ENCODE measurements at places on chromosomes 4 and X.
A peak's percentile ranks its signal among the peaks of the same experiment; 100 is the strongest.

- DNase-seq: no peak
Measured at GRCh38 chr4:106268786-106269185, 47.2 kb downstream of the TBCK start.

DNA sequence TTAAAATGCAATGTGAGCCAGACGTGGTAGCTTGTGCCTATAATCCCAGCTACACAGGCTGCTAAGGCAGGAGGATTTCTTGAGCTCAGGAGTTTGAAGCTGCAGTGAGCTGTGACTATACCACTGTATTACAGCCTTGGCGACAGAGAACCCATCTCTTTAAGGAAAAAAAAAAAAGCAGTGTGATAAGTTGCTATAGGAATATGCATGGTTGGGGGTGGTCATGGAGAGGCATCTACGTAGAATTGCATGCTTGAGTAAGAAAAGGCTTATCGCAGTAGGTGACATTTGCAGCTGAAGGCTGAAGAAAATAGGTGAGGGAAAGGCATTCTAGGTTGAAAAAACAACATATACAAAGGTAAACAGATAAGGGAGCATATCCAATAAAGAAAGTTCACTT, 4.1 kb downstream of the DIAPH2 start:
- DNase-seq: no peak

DNA sequence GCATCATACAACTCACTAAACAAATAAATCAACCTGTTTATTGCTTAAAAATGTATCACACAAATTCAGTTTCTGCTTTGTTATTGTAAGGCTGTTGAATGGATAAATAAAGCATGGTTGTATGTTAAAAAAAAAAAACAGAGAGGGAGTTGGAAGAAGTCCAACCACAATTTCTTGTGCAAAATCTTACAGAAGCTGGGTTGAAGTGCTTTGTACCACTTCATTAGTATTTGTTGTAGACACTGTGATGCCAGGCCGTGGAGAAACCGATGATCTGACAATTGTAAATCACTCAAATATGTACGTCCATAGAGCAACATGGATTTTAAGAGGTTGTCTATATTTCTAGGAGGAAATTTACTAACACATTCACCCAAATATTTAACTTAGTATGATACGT, 132.6 kb upstream of the MXRA5 start:
- no peak for DNase-seq

DNA sequence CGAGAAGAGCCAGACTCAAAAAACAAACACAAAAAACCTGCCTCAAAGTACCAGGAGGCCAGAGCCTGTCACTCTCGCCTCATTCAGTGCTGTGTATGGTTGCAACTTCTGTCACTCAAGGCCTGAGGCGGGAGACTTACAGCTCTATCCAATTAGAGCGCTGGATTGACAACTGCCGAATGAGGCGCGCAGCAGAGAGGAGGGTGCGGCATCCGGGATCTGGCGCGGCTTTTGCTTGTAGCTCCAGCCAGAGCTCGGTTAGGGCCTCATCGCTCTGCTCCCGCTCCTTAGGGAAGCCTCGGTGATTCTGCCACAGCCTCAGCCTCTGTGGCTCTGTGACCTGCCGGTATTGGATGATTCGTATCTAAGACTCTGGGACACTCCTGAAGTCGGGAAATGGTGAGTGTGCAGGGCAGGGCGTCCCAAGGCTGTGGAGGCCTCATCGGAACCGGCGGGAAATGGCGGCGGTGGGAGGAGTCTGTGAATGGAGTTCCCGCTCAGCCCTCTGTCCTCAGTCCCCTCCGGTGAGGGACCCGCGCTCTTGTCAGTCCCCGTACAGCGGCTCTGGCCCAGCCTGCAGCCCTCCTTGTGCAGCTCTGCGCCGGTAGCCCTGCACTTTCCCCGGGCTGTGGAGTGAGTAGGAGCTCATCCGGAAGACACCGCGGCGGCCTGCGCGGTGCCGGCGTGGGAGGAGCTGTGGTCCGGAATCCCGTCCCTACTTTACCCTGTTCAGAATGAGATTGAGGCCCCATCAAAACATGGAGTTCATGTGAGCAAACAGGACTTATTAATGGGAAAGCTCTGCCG, at the start of gene ZNF718:
TSS of gene ZNF718 (plus strand) at position 227 of the 807 bp plus-strand sequence. CDS start at position 397, 170 bp downstream.
- DNase-seq: peak; percentile 92

GRCh38 chrX:56793521-56794320, 64.7 kb downstream of the NBDY start:
- no peak for DNase-seq

GRCh38 chr4:86497980-86498862, 95.9 kb upstream of the PTPN13 start:
- peak; percentile 15 for DNase-seq

DNA sequence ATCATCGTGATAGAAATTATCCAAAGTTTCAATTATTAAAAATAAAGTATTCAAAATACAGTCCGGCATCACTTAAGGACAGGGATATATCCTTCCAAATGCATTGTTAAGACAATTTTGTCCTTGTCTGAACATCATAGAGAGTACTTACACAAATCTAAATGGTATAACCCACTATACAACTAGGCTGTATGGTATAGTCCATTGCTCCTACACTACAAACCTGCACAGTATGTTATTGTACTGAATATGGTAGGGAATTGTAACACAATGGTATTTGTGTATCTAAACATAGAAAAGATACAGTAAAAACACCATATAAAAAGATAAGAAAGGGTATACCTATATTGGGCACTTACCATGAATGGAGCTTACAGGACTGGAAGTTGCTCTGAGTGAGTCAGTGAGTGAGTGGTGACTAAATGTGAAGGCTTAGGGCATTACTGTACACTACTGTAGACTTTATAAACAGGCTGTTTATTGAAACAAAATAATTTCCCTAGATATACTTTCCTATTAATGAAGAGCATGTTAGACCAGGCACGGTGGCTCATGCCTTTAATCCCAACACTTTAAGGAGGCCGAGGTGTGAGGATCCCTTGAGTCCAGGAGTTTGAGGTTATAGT, 44.8 kb upstream of the PTPN13 start:
- no peak for DNase-seq

DNA sequence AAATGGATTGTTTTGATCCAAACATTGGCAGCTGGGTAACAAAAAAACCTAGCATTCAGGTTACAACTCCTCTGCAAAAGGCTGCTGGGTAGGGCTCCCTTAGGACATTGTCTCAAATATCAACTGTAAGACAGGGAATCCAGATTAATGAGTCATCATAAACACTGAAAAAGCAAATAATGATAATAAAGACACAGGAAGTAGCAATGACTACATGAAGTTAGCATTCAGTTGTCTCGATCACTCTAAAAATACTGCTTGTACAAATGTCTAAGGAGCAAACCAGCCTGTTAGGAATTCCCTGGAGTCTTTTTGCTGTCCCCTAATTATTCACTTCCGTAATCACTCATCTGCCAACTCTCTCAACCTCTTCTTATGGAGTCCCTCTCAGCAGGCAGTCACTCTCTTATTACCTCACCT, 259.2 kb downstream of the GPC3 start:
- no peak for DNase-seq

- no peak for DNase-seq
Measured at GRCh38 chrX:1713296-1713695, 98.4 kb downstream of the ASMT start.

DNA sequence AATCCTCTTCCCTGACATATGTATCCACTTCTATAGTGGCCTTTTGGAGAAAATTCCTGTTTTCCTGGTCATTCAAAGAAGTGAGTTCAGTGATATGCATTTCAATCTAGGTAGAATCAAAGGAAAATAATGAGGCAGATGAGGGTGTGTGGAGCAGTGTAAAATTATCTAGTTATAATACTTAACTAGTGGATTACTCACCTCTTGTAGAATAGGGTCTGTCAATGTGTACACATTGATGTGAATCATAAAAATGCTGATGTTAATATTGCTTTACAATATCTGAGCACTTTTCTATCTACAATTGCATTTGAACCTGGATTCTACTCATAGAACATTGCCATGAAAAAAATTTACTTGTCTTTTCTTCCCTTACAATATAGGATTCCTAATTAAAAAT, 293.5 kb downstream of the GBA3 start:
- DNase-seq: no peak

DNA sequence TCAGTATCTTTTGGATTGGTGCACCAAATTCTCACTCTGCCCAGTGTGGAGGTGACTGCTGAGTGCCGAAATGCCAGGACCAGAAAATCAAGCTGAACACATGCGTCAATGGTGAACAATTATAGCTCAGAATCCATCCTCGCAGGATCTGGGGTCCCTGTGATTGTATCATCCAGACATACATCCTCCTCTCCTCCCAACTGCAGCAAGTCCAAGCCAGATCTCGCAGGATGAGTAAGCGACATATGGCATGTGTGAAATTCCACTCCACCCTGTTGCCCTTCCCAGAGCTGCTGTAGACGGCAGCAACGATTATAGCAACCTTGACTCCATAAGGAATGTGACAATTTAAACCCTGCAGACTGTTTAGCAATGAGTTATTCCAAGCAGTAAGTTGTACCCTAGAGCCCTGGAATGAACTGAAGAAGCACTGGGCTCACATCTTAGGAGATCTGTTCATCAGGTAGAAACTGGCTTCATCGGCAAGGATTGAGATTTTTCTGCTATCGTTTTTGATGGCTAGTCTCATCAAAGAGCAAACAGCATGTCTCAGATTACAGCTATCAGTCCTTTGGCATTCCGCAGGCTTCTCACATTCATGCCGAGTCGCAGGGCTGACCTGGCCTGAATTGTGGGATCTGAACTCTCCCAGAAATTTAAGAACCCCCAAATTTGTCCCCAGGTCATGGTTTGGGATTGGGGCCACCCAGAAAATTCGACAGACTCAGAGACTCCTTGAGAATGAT, 35.5 kb upstream of the SORBS2 start:
- no peak for DNase-seq

- no peak for DNase-seq
Measured at GRCh38 chrX:38142610-38143009, 78.1 kb downstream of the SRPX start.

GRCh38 chrX:72461766-72462165, 110.9 kb downstream of the HDAC8 start:
- no peak for DNase-seq

GRCh38 chr4:38529189-38530115, 134.5 kb upstream of the KLF3 start:
- DNase-seq: peak; percentile 54

- DNase-seq: no peak
Measured at GRCh38 chr4:174999407-174999806, 81.2 kb downstream of the ADAM29 start.

DNA sequence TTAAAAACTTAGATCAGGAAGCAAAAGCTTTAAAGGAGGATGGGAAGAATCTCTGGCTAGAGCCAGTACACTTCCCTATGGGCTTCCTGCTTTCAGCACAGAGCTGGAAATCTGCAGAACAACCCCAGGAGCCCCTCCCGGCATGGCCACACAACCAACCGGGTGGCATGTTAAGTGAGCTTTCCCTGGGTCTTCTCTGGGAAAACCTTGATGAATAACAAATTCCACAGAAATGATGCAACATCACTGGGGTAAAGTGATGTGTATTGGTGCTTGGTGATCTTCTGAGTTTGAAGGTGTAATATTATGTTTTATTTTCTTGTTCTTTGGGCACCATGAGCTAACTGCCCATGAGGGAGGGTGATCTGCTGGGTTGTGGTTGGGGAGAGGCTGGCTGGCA, 22.1 kb downstream of the NHS start:
- DNase-seq: no peak

GRCh38 chrX:120768681-120769080, 107.0 kb downstream of the CT47B1 start:
- no peak for DNase-seq

GRCh38 chr4:5218376-5219069, 167.2 kb downstream of the STK32B start:
- no peak for DNase-seq

DNA sequence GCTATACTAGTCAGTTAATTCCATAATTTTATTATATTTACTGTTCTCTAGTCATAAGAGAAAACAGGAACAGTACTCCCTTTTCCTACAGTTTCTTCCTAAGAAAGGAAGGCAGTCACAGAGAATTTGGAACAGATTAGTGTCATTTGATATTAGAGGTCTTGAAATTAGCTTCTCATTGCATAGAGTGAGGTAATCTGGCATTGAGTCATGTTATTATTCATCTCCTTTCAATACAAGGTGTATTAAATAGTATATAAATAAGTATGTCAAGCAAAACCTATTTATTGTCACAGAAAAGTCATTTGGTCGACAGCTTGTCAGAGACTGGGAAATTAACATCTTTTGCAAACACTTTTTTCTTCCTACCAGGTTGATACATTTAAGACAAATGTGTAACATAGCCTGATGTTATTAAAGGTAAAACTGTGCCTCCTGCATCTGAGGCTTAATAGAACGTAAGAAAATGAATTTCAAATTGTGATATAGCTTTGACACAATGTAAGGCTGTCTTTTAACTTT, 753.1 kb upstream of the FRG1 start:
- no peak for DNase-seq

GRCh38 chr4:53476232-53477037, 99.0 kb downstream of the FIP1L1 start:
- no peak for DNase-seq

DNA sequence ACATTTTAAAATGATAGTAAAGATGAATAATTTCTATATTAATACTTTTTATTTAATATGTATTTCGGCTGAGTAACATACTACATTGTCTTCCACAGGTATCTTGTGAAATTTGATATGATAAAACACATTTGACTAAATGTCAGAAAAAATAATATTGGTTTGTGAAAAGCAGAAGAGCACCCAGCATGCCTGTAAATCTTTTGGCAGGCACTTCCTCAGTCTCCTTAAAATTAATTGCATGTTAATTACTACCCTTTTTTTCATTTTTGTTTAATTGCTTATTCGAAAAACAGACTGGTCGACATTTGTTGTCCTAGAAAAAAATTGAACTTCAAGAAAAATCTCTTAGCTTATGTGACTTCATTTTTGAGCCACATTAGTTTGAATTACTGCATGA, 40.6 kb downstream of the CLCN3 start:
- DNase-seq: no peak

DNA sequence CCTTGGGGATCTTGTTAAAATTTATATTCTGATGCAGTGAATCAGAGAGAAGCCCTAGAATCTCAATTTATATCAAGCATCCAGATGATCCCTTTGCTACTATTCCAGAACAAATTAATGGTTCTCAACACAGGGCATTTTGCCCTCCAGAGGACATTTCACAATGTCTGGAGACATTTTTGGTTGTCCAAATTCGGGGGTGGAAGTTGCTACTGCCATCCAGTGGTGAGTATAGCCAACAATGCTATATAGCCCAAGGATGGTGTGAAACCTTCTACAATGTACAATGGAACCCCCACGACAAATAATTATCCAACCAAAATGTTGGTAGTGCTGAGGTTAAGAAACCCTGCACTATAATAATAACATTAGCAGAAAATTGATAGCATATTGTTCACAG, 2440.0 kb downstream of the PCDH7 start:
- DNase-seq: no peak
